ENCODE measurements at places on chromosomes 12 and 14.

- DNase-seq: no peak
These were observed 84.0 kb downstream of the TMCC3 start for GRCh38 chr12:94566345-94566744.

GRCh38 chr14:22218728-22219127 lies 370.3 kb downstream of the DAD1 start:
- DNase-seq: no peak

DNA sequence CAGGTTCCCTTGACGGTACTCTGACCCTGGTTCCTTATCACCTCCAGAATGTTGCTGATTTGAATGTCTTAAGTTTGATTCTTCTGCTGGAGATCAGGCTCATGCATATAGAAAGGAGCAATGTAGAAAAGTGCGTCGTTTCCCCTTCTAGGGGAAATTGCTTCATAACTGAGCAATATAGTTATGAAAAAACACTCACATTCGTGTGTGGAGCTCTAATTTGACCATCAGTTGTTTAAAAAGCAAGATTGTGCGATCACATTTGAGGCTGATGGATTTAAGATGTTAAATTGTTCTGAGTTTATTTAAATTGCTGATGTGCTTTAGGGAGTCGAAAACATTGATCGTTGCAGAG lies 19.2 kb downstream of the PELI2 start:
- DNase-seq: no peak

- no peak for DNase-seq
These were observed 78.7 kb downstream of the KIF21A start for GRCh38 chr12:39364196-39364595.

DNA sequence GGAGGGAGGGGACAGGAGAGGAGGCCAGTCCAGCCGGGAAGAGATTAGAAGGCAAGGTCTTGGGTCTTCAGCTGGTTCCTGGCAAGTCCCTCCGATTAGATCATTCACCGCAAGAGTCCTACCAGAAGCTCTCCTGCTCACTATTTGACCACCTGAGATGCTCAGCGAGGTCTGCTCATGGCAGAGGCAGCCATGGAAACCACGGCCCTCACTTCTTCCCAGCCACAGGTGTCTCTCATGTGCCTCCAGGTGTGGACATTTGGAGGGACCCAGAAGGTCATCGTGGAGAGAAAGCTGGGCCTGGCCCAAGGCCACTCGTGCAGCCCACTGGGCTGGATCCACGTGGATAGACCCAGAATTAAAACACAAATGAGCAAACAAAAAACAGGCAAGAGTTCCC lies 99.5 kb downstream of the DICER1 start:
- DNase-seq: no peak

GRCh38 chr12:9646794-9647781 lies 22.4 kb upstream of the CLEC2D start:
- DNase-seq: no peak

- no peak for DNase-seq
These were observed 274.9 kb downstream of the EMP1 start for GRCh38 chr12:13471471-13471870.

GRCh38 chr12:54082397-54082892 lies 28.8 kb downstream of the HOXC4 start:
- no peak for DNase-seq

GRCh38 chr14:84988357-84988756 lies 541.6 kb upstream of the FLRT2 start:
- no peak for DNase-seq

DNA sequence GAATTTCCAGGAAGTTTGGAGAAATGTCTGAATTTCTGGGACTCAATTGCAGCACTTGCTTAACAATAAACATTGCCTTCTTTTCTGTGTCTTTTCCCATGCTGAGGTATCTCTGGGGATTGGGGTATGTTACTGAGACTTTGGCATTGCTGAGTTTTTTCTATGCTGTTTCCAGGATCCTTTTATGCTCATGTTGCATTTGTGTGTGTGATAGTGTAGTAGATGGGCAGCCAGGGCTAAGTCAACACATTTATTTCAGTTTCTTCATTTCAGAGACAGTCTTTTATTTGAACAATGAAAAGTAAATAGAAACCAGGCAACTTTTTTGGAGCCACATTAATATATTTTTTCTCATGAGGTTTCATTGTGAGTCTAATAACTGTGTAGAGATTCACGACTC lies 1160.3 kb upstream of the TMEM132C start:
- no peak for DNase-seq

DNA sequence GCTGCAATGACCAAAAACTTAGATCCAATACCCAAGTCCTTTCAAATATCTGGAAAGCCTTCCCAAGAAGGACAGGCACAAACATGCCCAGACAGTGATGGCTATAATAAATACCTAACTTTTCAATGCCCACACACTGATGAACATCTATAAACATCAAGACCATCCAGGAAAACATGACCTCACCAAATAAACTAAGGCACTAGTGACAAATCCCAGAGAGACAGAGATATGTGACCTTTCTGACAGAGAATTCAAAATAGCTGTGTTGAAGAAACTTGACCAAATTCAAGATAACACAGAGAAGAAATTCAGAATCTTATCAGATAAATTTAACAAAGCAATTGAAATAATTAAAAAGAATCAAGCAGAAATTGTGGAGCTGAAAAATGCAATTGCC lies 38.7 kb upstream of the INSM2 start:
- no peak for DNase-seq

DNA sequence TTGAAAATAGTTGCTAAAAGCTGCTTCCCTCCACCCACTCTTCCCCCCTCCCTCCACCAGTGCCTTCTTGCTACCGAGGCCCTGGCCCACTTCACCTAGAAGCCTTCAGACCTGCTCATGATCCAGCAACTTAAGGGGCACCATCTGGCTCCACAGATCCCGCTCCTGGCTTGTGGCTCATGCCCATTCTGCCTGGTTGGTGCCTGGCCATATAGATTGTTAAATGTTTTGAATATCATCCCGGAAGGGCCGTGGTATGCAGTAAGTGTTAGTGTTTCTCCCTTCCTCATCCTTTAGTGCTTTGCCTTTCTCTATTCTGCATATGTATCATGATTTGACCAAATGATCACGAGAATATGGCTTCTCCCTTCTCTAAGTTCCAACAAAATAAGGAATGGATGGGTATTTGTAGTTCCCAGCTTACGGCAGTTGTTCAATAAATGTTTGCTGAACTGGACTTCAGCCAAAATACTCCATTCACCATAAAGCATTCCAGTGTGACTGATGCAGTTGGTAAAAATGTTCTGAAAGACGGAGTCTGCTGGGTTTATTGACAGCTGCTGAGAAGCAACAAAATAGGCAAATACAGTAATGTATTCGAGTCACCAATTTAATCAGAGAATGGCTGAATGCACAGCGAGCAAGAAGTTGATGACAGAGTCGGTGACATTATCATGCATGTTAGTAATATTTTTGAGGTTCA lies 30.7 kb downstream of the GRIP1 start:
- no peak for DNase-seq

- DNase-seq: no peak
These were observed 150.1 kb downstream of the SLC38A4 start for GRCh38 chr12:46675736-46676135.

- DNase-seq: peak; percentile 27
These were observed 841.1 kb downstream of the NRXN3 start for GRCh38 chr14:79011091-79011919.

DNA sequence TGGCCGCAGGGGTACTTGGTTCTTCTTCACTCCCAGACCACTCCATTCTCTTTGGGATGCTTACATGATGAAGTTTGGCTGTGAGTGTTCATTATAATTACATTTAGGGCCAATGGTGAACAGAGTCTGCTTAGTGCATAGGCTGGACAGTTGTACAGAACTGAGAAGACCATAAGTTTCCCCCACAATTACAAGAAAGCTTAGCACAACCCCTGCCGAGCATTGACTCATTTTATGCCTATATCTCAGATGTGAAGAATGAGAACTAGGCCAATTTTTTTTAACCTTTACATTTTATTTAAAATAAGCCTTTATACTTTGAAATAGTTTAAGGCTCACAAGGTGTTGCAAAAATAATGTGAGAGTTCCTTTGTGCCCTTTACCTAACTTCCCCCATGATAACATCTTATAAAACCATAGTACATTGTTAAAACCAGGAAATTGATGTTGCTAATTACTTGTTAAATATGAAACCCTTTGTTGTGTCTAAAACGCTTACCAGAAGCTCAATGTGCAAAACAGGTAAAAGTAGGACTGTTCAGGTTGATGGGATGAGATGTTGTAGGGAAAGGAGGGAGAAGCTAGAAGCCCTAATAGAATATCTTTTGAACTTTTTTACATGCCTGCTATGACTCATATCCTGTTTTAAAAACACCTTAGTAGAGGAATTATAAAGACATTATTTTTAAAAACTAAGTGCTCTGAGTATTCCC lies 47.2 kb downstream of the ALDH1L2 start:
- DNase-seq: no peak

DNA sequence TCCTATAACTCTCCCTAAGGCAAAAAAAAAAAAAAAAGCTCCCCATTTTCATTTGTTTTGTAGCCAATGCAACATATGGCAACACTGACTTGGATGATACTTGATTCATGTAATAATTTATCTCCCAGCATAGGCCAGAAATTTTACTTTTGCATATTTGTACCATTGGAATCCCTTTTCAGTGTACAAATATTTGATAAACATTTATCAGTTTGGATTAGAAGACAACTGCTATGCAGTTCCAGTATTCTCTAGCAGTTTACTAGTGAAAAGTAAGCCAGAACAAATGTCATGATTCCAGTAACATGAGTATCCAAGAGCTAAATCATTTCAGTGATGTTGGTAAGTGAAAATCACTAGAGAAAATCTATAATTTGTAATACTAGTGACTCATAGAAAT lies 392.3 kb downstream of the CCER1 start:
- DNase-seq: no peak

- DNase-seq: no peak
These were observed 62.2 kb downstream of the PTPN11 start for GRCh38 chr12:112480931-112481330.

DNA sequence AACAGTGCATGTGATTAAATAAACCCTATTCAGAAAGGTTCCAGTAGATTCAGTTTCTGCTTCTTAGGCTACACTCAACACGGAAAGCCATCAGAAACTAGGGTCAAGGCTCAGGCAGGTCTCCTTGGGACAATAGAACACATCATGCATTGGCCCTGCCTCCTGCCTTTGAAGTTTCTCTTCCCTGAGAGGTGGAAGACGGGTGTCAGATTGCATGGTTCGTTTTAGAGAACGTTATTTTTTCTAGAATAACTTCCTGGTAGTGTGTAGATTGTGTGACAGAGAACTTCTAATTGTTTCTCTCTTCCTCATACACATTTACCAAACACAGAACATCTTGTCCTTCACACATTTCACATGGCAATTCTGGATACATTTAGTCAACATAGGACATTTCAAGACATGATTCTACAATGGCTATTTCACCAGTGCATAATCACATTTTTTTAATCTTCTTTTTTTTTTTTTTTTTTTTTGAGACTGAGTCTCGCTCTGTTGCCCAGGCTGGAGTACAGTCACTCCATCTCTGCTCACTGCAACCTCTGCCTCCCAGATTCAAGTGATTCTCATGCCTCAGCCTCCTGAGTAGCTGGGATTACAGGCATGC lies 106.6 kb upstream of the AMN1 start:
- DNase-seq: no peak

- DNase-seq: no peak
These were observed 32.4 kb upstream of the PPP1R13B start for GRCh38 chr14:103879570-103880347.

GRCh38 chr14:74482571-74482970 lies 10.5 kb downstream of the NPC2 start:
- no peak for DNase-seq

- no peak for DNase-seq
These were observed 230.2 kb downstream of the BCL11B start for GRCh38 chr14:99041820-99042174.

- no peak for DNase-seq
These were observed 476.5 kb upstream of the TBX3 start for GRCh38 chr12:115160271-115161128.

- DNase-seq: no peak
These were observed 41.8 kb upstream of the FOXN3 start for GRCh38 chr14:89458713-89459420.

GRCh38 chr12:53941187-53941586 lies 2.6 kb downstream of the HOXC13 start:
- DNase-seq: no peak

DNA sequence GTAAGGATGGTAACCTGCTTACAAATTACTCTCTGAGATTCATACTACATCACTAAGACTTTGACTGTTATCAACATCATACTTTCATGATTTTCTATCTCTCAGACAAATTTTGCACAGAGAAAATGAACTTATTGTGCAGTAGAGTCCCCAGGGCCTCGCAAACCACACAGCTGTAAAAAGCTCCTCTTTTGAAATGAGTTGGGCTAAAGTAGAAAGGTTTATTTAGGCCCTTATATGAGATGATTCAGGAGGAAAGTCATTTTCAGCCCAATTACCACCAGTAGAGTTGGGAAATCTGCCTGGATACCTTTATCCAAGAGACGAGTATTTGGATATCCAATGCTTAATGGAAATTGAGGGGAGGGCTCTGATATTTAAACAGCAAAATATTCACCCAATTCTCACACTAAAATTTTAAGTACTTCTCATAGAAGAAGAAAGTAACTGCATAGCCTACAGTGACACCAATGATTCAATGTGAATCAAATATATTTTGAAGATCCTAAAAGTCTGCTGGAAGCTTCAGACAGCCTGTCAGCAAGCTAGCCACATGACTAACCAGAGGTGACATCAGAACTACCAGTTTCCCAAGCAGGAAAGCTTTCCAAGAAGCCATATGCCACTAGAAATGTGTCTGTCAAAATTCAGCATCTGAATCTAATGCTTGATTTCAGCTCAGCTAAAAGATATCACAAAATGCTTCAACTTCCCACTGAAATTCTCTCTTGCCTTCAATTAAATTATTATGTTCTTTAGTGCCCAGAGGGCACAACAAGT lies 190.1 kb upstream of the SYT1 start:
- DNase-seq: no peak

- no peak for DNase-seq
These were observed 42.7 kb downstream of the CDC42BPB start for GRCh38 chr14:103014466-103015228.

DNA sequence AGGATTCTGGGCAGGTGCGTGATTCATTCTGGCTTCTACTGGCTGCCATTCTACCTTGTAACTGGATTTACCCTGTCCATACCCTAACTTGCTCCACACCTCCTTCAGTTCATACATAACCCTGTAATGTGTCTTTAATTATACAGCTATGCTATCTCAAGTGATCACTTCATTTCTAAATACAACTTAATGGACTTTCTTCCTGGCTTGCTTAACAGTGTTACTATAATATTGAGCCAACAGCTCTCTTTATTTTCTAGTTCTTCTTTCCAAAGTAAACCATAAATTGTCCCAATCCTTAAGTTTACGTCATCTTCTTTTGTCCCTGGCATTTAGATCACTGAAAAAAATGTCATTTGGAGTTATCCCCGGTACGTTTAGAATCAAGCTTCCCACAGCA lies 75.9 kb upstream of the KCNJ8 start:
- DNase-seq: no peak

DNA sequence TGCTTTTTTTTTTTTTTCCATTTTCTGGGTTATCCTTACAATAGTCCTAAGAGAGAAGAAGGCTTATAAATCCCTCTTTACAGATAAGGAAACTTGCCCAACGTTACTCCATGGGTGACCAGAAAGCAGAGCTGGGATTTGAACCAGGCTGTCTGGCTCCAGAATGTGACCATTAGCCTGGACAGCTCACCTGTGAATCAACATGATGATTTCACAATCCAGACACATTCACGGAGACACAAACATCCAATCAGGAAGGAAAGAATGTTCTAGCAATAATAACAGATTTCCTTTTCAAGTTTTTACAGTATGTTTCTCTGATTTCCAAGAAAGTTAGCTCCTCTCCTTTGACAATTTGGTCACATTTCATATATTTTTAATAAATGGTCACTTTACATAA lies 118.3 kb downstream of the GALC start:
- DNase-seq: no peak

- DNase-seq: peak; percentile 53
These were observed 598 bp downstream of the KDM2B start for GRCh38 chr12:121579981-121580868.
